ENCODE measurements at places on chromosomes 7 and 10.

DNA sequence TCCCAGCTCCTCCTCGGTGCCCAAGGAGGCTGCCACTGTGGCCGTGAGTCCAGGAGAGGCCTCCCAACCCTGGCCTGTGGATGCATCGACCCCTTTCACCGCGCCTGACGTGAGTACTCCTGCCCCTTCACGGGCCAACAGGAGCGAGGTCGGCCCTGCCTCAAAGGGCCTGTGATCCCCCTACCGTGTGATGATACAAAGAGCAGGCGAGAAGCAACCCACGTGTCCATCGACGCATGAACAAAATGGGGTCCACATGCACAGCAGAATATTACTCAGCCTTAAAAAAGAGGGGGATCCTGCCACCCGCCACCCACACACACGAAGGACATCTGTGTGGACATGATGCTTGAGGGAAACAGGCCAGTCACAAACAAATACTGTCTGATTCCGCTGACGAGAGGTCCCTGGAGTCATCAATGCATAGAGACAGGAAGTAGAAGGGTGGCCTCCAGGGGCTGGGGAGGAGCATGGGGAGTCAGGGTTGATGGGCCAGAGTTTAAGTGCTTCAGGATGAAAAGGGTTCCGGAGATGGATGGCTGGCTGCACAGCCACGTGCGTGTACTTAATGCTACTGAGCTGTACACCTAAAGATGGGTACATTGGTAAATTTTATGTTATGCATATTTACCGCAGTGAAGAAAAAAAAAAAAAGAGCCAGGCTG, 151.9 kb downstream of the PRKAG2 start:
- DNase-seq = no peak

GRCh38 chr10:104274762-104275721, 6.1 kb downstream of the GSTO2 start:
- peak; percentile 31 for DNase-seq

DNA sequence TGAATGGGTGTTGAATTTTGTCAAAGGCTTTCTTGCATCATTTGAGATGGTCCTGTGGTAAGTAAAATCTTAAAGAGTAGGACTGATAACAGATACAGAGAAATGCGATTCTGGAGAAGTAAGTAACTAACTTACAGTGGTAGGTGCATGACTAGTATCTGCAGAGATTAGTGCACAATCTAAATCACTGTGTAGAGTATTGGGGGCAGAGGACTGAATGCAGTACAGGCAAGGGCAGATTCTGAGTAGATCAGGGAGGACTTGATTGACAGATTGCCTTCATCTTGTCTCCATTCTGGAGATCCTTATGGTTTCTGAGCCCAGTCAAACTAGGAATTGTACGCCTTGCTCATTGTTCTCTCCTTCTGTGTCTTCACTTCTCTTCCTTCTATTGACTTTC, 736.0 kb downstream of the AUTS2 start:
- no peak for DNase-seq

GRCh38 chr10:101060951-101061623, 702 bp upstream of the KAZALD1 start:
- DNase-seq = no peak

GRCh38 chr10:43013065-43013464, 63.8 kb upstream of the RET start:
- DNase-seq = no peak

GRCh38 chr7:102104245-102104644, 182.4 kb upstream of the SH2B2 start:
- DNase-seq = no peak

DNA sequence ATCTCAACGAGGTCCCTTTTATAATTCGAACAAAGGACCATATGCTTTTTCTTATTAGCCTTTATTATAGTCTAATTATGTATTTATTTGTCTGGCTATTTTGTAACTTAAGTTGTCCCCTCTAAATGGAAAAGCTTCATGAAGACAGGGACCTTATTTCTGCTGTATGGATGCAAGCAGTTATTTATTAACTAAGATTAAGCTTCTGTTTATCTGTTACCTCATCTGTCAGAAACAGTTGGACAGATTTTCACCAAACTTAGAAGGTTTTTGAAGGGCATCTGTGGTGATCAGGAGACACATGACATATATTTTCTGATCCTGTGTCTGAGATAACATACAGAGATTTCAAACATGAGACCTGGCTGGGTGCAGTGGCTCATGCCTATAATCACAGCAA, 43.2 kb downstream of the KAT6B start:
- no peak for DNase-seq

GRCh38 chr10:49165821-49166483, 22.2 kb downstream of the TMEM273 start:
- DNase-seq = no peak

GRCh38 chr10:45491061-45491460, 117.0 kb downstream of the ALOX5 start:
- no peak for DNase-seq

DNA sequence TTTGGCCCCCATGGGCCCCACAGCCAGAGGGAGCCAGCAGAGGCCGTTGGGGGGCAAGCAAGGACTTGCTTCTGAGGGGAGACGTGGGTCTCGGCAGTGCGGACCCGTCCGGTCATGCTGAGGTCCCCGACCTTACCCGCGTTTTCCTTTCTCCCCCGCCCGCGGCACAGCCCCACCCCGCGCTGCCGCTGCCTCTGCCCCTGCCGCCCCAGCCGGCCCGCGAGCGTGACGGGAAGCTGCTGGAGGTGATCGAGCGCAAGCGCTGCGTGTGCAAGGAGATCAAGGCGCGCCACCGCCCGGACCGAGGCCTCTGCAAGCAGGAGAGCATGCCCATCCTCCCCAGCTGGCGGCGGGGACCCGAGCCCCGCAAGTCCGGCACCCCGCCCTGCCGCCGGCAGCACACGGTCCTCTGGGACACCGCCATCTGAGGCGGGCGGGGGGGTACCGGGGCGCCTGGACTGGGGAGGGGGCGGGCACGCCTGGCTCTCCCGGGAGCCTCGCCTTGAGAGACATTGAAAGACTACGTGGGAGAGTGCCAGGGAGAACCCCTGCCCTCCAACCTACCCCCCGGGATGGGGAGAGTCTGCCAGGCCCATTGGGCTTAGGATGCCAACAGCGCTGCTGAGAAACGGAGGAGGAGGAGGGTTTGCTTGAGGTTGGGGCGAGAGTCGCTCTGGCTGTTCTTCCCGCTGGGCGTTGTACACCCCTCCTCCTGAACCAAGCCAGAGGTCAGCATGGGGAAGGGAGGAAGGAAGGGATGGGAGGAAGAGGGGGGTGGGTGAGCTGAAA, 9.9 kb downstream of the NYAP1 start:
- DNase-seq = no peak

DNA sequence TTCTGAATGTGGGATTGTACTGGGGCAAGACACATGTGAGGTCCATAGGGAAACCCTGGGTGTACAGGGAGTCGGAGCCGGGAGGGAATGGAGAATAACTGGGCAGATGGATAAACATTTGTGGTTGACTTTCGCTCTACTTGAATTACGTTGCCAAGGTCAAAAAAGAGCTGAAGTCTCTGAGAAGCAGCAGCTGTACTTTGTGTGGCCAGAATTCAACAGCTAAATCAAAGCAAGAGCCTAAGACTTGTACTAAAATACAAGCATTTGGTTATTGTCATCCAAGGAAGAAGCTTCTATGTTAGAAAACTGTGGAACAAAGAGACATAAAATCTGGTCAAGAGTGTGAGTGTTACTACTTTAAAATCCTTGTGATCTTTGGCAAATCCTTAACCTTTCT, 457.2 kb downstream of the ARL4A start:
- DNase-seq = no peak

GRCh38 chr7:96021568-96021967, 249.2 kb downstream of the DYNC1I1 start:
- DNase-seq = no peak

GRCh38 chr7:16982640-16983350, 101.0 kb upstream of the AGR3 start:
- DNase-seq = no peak

- DNase-seq = no peak
These were observed 4.9 kb upstream of the RHOBTB1 start for GRCh38 chr10:60948851-60949250.

GRCh38 chr10:101444058-101444898, 90.3 kb downstream of the BTRC start:
- no peak for DNase-seq

GRCh38 chr10:47371629-47372485, 12.2 kb downstream of the ZNF488 start:
- DNase-seq = no peak

DNA sequence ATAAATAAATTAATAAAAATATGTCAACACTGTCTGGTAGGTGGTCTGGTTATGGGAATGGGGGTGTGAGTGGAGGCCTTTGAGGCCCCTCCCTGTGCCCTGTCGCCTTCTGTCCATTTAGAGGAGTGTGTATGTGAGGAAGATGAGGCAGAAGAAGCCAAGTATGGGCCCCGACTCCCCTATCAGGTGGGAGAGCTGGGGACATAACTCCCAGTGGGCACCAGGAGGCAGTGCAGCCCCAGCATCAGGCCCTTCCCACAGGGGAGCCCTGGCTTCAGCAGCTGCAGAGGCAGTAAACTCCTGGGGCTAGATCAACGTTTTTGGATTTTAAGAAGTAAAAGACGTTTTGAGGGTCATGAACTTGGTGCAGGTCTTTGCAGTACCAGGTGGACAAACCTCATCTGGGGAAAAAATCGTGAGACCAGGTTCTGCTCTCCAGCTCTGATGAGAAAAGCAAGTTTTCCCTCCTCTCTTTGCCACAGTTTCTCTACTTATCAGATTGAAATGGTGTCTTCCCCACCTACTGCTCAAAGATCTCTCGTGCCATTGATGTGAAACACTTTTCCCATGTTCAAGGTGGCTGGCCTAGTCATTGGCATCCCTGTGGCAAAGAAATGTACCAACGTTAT, 167.8 kb upstream of the EEPD1 start:
- peak; percentile 68 for DNase-seq

DNA sequence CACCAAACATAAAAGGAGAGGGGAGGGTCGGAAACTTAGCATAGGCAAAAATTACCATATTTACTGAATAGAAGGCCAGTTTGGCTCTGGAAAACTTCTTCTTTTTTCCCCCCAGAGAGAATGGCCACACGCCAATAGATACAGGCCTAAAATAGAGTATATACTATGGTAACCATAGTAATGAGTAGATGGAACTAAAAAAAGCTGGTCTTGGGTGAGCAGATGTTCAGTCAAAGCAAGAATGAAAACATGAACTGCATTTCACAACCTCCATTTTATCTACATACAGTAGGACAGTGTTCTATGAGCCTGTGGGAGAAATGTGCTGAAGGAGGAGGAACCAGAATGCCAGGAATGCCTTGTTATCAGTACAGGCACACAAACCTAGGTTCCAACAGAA, 141.7 kb upstream of the SEMA3A start:
- no peak for DNase-seq

DNA sequence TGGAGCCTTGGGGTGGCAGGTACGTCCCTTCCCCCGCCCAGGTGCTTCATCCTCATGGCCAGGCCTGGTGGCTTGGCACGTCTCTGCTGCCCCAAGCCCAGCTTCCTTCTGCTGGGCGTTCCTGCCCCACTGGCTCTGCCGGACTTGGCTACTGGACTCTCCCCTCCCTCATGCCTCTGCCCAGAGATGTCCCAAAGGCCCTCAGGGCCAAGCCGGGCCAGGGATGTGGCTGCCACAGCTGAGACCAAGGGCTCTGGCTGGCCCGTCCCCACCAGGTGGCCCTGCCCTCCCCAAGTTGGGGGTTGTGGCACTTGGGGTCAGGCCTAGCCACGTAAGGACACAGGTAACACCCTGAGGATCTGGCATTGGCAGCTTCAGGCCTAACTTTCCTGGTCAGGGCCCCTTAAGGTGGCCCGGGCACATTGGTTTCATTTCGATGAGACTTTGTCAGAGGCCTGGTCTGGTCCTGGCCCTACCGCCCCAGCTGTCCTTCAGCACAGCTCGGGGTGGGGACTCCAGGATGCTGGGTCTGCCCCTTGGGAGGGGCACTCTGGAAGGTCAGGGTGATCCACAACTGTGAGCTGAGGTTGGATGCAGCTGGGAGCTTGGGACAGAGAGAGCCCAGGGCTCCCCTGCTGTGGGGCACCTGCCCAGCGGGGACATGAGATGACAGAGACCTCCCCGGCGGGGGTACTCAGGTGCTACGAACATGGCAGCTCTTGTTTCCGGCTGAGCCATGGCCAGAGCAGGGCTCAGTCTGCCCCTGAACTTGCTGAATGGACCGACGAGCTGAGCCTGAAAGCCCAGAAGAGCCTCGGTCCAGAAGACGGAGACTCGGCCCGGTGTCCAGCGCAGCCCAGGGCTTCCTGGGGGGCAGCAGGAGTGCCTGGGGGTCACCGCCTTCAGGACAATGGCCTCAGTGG, 2.9 kb downstream of the BHLHA15 start:
- no peak for DNase-seq

DNA sequence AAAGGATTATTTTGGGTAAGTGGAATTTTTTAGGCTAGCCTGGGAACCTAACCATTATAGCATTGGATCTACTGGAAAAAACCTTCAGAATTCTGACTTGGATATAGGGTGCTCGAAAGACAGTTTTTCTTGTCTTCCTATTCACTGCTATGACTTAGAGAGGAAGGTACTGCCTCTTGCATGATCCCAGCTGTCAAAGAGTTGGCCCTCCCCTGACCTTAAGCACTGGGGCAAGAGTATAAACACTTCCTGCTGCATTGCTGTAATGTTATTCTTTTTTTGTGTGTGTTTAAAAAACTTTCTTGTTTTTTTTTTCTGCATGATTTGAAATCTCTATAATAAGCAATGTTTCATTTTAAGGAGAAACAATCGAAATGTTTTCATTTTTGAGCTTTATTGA, 113.0 kb downstream of the LRMDA start:
- DNase-seq = no peak

DNA sequence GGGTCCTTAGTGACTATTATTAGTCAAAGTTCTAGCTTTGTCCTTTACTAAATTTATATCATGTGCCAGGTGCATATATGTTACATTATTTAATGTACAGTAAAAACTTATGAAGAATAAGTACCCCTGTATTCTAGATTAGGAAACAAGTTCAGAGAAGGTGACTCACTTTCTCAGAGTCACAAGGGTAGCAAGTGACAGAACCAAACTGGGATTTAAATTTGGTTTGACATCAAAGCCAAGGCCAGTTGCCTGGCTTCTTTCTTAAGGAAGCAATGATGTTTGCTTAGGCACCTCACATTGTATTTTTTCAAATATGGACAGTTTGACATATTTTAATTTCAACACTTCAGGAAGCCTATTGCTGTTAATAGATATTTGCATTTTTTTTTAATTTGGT, 2.5 kb downstream of the LSM8 start:
- no peak for DNase-seq
